Activated naive CD8-positive, alpha-beta T cell treated with anti-CD3 and anti-CD28 coated beads, Interleukin-2, amount 10 ng/mL, durations not matched to agents 7 days and 5 days (primary cell): ENCODE measurements at places on chromosomes 7 and 10. TPM values are rescaled to one million over a fixed set of nuclear protein-coding genes. Genes with fewer than 3 reads are reported as not detected.

CPA2 gene
- total RNA-seq = not detected

CXCL12 gene
- not detected for total RNA-seq

GRCh38 chr7:69232445-69233376, 365.6 kb upstream of the AUTS2 start:
- H3K4me3 ChIP-seq = no peak overlapping the region
- no peaks in the 10 kb centered on the region for H3K36me3 ChIP-seq
- no peaks in the 10 kb centered on the region for H3K27me3 ChIP-seq
- H3K4me1 ChIP-seq = no peaks in the 10 kb centered on the region

DNA sequence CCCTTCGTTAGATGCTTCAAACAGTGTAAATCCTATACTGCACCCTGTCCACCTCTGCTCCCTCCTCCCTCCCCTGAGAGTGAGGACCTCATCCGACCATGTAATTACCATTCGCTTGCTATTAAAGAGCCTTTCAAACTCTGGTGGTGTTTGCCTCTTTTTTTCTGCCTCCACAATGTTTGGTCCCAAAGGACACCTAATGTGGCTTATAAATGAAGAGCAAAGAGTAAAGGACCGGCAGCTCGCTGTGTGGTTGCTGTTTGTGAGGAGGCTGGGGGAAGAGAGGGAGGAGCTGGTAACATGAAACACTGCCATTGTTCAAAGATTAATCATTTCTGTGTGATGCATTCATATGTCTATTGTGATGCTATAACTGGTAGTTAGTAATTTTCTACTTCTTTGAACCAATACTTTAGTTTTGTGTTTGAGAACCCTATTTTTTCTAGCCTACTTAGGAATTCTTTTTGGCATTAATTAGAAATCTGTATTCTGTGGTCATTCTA, 27.9 kb downstream of the MTURN start:
- DNase-seq = no peak
- no peaks in the 10 kb centered on the region for H3K27me3 ChIP-seq
- H3K36me3 ChIP-seq = no peaks in the 10 kb centered on the region
- peak overlapping the region; percentile 84 for H3K27ac ChIP-seq

DNA sequence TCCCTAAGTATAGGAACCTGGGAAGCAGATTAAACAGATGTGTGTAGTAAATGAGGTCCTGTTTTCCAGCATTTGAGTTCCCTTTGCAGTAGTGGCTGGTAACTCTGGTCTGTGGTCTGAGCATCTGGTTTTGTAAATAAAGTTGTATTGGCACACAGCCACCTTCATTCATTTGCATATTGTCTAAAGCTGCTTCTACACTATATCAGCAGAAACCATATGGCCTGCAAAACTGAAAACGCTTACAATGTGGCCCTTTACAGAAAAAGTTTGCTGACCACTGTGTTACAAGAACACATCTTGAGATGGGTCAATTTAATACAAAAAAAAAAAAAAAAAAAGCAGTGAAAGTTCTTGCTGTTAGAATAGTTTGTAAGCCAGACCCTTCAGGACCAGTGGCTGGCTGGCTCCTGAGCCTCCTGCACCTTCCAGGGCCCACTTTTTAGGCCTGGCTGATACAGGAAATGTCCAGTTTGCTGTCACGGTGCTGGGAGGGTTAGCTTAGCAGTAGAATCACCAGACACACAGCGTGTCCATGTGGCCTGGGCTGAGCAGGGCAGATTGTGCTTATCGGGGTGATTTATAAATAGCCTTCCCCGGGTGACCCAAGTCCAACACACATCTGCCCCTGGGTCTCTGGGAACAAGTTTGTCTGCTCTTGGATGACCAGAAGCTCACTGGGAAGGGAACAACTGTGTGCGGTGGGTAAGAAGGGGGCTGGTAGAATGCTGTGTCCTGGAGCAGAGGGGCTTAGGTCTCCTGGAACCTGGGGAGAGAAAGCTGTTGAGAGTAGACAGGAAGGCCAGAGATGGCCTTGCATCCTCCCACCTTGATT, 1.4 kb downstream of the C10orf71 start:
- peaks cover 10% of the 10 kb centered on the region for H3K27me3 ChIP-seq
- H3K4me1 ChIP-seq = peaks cover 7% of the 10 kb centered on the region
- DNase-seq = no peak
- no peak overlapping the region for H3K27ac ChIP-seq
